ENCODE measurements at places on chromosomes 5 and 9.

GRCh38 chr9:93304574-93305496, 120.9 kb downstream of the WNK2 start:
- no peak for DNase-seq

- no peak for DNase-seq
Measured at GRCh38 chr9:99966716-99967115, 60.3 kb downstream of the STX17 start.

GRCh38 chr9:93094658-93095204, 1.3 kb upstream of the CARD19 start:
- DNase-seq = no peak

- no peak for DNase-seq
Measured at GRCh38 chr9:109776391-109776790, 3.6 kb upstream of the PALM2AKAP2 start.

- DNase-seq = no peak
Measured at GRCh38 chr9:112380102-112380824, at the start of gene HSDL2. HSDL2 (plus strand) TSS chr9:112380108; CDS start chr9:112380164, 56 bp downstream.

GRCh38 chr9:114606068-114606467, 5.0 kb upstream of the TMEM268 start:
- DNase-seq = no peak

GRCh38 chr5:9712506-9712905, 82.4 kb upstream of the TAS2R1 start:
- DNase-seq = no peak

- no peak for DNase-seq
Measured at GRCh38 chr5:103434057-103434456, 128.5 kb downstream of the NUDT12 start.

GRCh38 chr5:11734369-11734768, 169.9 kb downstream of the CTNND2 start:
- no peak for DNase-seq

GRCh38 chr5:50744776-50745175, 78.3 kb downstream of the PARP8 start:
- no peak for DNase-seq

- DNase-seq = no peak
Measured at GRCh38 chr5:124421584-124421983, 324.9 kb downstream of the ZNF608 start.

DNA sequence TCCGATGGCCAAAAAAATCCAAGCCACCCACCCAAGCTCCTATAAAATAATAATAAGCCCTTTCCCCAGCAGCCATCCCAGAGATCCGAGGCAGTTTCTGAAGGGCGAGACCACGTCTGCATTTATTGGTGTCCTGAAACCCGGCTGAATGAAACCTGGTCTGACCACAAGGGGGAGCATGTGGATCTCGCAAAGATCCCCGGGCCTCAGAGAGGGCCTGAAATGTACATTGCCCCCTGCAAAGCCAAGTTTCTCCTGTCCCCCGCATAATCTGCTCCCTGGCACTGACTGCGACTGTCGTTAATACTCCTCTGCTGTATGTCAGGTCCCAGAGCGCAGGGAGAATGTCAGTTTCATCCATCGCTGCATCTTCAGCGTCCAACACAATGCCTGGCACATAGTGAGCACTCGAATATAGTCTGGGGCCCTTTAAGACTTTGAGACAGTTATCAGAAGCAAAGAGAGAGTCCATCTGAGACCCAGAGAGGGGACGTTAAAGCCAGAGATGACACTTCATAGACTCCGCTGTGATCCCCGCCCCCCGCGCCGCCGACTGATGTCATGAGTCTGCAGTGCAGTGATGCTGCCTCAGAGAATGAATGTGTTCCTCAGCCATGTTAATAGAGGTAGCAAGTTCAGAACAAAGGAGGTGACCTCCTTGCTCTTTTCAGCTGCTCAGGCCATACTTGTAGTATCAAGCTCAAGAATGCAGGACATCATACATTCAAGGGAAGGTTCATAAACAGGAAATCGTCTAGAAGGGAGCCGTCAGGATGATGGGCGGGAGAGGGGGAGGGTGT, 74.5 kb upstream of the BARHL1 start:
- DNase-seq = peak; percentile 28

DNA sequence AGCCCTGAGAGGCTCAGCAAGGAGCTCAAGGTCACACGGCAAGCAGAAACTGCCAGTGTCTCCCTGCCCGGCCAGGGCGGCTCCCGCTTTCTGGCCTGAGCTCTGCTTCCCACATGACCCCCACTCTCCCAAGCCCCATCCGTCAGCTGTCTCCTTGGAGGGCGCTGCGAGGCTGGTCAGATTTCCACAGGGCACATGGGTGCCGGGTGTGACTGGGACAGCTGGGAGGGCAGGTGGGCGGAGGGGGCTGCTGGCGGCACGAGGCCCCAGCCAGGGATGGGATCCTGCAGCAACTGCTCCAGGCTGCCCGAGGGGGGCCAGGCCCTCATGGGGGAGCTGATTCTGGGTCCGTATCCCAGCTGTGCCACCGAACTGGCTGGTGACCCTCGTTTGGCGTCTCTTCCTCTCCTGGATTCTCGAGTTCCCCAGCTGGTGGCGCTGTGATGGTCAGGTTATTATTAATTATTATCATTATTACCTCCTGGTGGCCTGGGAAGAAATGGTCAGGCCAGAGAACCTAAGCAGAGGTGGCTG, 12.9 kb upstream of the WDR38 start:
- DNase-seq = no peak

- peak; percentile 46 for DNase-seq
Measured at GRCh38 chr9:124941679-124942561, 1.0 kb upstream of the GOLGA1 start.

GRCh38 chr5:170132269-170132975, 26.7 kb downstream of the FOXI1 start:
- no peak for DNase-seq

DNA sequence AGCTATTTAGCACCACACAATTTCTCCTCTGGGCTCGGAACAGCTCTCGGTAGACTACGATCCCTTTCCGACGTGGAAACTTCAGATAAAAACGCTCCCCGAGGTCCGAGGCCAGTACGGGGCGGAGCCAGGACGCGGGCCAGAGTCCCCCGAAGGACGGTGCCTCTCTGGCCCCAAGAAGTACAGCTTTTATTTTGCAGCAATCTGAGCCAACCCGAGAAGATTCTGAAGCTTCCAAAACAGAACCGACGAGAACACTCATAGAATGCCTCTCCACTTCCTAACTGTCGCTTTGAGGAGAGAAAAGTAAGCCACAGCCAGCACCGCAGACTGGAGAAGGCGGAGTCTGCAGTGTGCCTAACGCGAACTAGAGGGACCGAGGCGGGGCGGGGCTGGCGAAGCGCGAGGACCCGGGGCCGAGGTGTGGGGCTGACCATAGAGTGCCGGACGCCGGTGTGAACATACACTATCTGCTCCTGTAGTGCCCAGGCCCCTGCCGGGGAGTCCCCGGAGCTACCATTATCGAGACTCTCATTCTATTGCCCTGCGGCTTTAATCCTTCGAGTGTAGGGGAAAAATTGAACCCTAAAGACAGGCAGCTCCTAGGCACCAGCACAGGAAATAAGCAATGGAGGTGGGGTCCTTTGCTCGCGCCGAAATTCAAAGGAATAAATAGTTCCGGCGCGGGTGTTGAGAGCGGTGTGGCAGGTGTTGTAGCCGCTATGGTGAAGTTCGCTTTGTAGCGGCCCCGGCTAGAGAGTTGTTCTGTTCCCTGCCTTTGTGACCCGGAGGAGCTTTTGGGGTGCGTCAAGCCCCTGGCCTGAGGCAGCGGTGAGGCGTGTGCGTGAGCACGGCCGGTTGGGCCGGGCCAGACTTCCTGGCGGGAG, at the start of gene SMC2:
Gene SMC2, plus strand, starts transcription at position 663 of the 887 bp plus-strand sequence. CDS start 1,076 bp downstream, outside the sequence.
- peak; percentile 88 for DNase-seq

GRCh38 chr5:180294913-180295555, 3.2 kb upstream of the MAPK9 start:
- DNase-seq = no peak

GRCh38 chr9:136784997-136785361, 6.2 kb upstream of the TMEM141 start:
- no peak for DNase-seq
